ENCODE measurements at places on chromosomes 2 and 18.

GRCh38 chr2:10489842-10490555 lies 41.9 kb upstream of the ODC1 start:
- DNase-seq: no peak

- DNase-seq: no peak
Measured at GRCh38 chr2:236968880-236969534, 116.7 kb upstream of the COPS8 start.

GRCh38 chr2:73963385-73964120 lies 21.2 kb upstream of the TET3 start:
- no peak for DNase-seq

- no peak for DNase-seq
Measured at GRCh38 chr2:155372969-155373368, 674.5 kb downstream of the KCNJ3 start.

GRCh38 chr2:80515964-80516363 lies 211.4 kb upstream of the LRRTM1 start:
- no peak for DNase-seq

DNA sequence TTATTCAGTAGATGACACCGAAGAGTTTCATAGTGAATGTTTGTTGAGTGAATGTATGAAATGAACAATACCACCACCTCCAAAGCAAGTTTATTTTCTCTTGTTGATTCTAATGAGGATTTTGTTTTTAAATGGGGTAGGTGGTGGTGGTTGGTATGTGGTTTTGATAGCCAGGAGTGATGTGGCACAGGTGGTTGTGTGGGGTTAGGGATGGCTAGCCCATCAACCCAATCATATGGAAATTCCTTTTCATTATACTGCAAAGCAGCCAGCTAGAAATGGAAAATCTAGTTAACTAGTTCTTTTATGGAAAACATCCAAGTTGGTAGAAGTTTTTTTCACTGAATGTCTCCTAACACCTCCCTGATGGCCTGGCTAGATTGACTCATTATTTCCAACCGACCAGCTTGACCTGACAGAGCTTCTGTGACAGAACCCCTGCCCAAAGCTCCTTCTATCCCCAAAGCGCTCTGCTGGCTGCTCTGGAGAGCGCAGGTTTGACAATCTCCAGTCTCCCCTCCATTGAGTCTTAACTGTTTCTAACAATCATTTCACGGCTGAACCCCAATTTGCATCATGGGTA lies 376.9 kb downstream of the MTX2 start:
- no peak for DNase-seq

DNA sequence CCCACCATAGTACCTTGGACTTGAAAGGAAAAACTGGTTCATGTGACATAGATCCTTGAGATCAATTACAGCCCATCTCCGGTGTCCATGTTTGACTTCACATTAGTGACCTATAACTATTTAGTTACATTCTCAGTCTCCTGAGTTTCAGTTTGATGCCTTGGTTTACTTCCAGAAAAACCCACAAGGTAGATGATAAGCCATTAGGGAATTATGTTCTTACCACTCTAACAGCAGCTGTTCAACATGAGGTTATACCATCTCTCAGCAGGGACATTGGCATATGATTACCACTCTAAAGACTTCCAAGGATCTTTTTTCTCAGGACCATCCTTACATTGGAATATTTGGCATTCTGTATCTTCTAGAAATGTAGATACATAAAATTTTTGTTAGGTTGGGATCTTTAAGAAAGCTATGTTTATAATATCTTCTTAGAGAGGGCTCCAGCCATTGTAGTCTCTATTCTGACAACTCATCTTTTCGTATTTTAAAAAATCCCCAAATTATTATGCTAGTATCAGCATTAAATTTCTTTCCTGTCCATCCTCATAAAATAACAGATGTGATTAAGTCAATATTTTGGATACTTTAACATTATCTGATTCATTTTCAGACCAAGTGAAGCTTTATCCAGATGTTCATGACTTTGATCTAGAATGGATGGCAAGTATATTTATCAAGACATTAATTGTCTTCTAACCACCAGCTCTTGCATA lies 258.9 kb downstream of the RDH14 start:
- DNase-seq: no peak

GRCh38 chr2:216286616-216287231 lies 85.6 kb downstream of the MARCHF4 start:
- no peak for DNase-seq

DNA sequence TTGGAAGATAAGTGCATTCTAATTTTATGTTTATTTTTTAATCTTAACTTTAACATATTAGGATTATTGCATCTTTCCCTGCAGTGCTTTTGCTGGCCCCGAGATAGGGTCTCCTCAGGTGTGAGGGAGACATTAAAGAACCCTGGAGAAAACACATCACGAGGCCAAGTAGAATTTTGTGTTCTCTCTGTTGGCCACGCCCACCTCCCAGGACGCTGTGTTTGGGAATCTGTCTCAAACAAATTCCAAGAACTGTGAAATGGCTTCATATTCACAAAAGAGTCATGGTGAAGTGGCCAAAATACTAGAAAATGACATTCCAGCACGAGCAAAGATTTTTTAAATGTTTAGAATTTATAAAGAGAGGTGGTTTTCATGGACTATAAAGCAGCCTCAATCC lies 27.3 kb downstream of the RNF144A start:
- DNase-seq: no peak

DNA sequence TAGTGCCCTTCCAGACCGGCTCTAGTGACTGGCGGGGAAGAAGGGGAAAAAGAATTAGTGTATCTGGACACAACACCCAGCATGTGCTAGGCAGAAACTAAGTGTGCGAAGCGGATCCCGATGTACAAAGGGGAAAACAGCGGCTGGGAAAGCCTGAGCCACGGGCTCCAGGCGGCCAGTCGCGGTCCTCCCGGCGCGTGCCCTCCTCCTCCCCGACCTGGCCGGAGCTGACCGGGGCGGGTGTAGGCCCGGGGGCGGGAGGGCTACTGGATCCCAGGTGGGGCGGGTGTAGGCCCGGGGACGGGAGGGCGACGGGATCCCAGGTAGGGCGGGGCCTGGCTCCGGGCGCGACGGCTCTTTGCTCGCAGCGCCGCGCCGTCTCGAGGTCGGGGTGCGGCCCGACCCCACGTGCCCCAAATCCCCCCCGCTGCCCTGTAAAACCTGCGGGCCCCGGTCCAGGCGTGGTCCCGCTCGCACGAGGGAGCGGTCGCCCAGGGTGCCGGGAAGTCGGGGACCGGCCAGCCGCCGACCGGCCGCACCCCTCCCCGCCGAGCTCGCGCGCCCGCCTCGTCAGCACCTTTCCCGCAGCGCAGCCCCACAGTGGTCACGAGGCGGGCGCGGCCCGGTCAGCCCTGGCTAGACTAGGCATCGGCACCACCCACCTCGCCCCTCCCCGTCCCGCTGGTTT lies 48.8 kb downstream of the C2orf42 start:
- DNase-seq: no peak

DNA sequence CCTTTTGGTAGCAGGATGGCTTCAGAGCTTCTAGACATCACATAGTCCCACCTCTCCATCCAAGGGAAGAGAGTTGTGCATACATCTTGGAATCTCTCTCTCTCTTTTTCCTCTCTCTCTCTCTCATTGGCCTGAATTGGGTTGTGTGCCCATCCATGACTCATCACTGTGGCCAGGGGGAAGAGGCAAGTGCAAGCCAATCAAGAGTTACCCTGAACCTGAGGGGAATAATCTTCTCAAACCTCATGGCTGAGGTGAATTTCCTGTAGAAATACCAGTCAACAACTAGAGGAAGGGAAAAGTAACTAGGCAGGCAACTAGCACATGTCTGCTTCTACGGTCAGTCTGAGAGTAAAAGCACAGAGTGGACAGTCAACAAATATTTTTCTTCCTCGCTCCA lies 7.3 kb upstream of the CHN1 start:
- no peak for DNase-seq

DNA sequence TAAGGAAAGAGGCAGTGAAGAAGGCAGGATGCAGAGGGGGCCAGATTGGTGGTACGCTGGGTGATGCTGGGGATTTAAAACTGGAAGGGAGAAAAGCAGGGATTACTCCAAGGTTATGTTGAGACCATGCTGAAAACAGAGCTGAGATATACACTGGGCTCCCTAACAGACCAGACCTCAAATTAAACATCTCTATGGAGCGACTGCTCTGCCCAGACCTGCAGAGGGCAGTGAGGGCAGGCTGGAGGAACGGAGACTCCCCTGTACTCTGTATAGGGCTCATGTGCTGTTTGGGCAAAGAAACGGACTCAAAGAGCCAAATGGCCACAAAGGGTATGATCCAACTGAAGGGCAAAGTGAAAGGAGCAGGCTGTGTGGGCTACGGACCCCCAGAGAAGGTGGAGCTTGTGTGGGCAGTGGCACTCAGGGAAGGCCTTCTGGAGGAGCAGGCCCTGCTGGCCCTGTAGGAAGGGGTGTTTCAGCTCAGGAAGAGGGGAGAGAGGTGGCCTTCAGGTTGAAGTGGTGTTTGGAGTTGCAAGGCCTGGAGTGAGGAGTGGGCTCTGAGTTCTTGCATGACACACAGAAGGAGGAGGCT lies 4.8 kb upstream of the CELF4 start:
- no peak for DNase-seq

DNA sequence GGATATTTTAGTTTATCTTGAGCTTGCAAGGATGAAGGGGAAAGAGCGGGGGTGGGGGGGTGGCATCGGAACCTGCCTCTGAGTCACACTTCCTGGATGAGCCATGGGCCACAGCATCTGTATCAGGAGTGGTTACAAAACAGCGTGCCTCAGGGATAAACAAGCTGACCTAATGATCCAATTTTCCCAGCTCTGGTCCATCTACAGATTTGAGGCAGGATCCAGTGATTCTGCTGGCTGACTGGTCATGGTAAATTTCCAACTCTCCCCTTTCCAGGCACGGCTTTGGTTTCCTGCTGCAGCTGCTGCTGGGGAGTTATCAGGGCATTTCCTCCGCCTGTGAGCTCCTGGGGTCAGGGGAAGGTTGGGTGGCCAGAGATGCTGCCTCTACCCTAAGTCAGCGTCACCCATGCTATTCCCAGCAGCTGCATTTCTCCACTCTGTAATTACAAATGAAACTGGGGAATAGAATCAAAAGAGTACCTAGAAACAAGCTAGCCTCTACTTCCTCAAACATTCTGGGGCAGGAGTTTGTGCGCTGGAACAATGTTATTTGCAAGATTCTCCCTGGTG lies 4.7 kb upstream of the HPCAL1 start:
- peak; percentile 44 for DNase-seq
